Pancreas (tissue), 10 donors: ENCODE measurements at places on chromosomes 7 and 10. TPM values are rescaled to one million over a fixed set of nuclear protein-coding genes. Genes with fewer than 3 reads are reported as not detected.

GRCh38 chr7:158710651-158711102 is 6.1 kb upstream of the NCAPG2 start:
- no peak for DNase-seq

DNA sequence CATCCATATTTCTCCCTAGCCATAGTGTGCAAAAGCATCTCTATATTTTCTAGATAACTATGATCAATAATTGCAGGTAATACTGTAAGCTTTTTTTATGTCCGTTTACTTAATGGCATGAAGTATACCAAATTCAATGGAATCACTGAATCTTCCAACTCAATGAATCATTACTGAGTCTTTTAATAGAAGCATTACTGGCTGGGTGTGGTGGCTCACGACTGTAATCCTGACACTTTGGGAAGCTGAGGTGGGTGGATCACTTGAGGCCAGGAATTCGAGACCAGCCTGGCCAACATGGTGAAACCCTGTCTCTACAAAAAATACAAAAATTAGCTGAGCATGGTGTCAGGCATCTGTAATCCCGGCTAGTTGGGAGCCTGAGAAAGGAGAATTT is 372.5 kb downstream of the BMPER start:
- DNase-seq: no peak

The ST8SIA6 gene
- not detected for polyA plus RNA-seq

- no peak for DNase-seq
Measured at GRCh38 chr10:85795460-85795859, 571.1 kb downstream of the GRID1 start.

The TMEM130 gene
- 0.95 TPM for polyA plus RNA-seq

The HOXA7 gene
- polyA plus RNA-seq: 0.15 TPM

The CALCR gene
- 0.09 TPM for polyA plus RNA-seq

DNA sequence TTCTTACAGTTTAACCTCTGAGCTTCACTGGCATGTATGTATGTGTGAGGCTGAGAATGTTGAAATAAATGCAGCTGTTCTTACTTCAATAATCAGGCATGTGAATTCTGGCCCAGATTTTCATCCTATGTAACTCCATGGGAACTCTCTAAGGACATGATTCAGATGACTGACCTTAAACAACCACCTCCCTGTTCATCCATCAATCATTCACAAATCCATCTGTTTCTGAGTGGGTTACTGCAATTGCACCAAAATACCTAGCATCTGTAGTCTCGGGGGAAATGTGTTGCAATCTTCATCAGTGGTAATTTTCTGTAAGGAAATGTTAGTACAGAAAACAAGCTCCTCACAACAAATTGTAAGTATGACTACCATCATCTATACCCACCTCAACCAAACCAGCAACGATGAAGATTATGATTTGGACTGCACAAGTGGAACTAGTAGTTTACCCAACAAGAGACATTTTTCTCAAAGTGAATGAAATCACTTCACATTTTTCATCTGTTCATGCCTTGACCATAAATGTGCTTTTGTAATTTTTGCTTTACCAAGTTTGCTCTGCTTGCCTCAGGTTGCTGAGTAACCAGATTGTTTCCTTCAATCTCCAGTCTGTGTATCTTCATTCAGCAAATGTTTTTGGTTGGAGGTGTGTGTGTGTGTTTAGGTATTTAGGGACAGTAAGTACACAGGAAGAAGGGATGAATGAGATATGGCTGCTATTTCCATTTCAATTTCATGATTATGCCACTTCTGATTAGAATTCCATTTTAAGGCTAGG is 65.7 kb upstream of the FZD8 start:
- DNase-seq: no peak

The SPAM1 gene
- polyA plus RNA-seq: 0.12 TPM

DNA sequence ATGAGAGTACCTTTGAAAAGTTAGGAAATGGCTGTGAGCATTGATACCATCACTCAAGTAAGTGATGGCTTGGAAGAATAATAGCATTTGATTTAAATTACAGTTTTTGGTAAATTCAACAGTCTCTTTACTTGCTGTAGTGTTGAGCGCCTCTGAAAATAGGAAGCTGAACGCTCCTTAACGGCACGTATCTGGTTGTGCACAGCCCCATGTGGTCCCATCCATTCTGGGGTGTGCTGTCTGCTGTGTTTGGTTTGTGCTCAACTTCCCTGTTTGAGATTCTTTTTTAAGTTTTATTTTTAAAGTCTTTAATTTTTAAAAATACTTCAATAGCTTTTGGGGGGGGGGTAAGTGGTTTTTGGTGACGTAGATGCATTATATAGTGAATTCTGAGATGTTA is 51.5 kb downstream of the DNAJB6 start:
- DNase-seq: no peak

The IL2RA gene
- polyA plus RNA-seq: not detected

The DGKI gene
- 0.05 TPM for polyA plus RNA-seq

DNA sequence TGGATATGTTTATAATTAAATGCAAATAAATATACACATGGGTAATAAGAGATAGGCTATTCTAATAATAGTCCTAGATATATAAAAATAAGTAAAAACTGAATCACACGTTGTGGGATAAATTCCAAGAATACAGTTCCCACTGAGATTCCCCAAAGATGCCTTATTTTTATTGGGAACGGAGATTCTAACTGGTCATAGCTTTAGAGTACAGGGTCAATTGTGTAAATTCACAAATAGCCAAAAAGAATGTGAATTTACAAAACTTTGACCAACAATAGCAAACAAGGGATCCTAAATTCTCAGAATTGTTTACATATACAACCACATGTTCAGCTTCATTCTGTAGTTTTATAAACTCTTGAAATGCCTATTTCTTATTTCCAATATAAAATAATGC is 65.0 kb downstream of the VSTM4 start:
- DNase-seq: no peak

GRCh38 chr7:34612661-34613060 is 45.4 kb upstream of the NPSR1 start:
- no peak for DNase-seq

DNA sequence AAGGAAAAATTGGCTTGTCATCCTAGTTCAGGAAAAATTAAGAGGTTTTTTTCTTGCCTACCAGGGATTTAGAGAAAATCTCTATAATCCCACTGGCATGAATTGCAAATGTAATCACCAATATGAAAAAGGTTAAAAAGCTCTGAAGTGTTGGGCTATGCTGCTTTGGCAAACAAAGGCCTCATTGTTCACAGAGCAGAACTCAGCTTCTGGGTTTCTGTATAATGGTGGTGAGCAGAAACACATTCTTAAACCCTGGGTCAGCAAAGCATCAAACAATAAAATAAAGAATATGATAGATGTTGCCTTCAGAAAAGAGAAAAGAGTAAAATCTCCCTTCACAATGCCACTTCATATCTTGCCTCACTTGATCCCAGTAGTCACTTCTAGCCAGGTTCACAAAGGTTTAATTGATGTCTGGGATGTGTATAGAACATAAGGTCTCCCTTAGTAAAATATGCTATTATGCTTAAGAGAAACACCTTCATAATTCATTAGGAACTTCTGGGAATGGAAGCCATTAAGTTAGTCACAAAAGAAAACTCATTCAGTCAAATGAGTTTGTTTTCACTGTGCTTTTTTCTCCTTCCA is 1255.5 kb upstream of the PHF14 start:
- no peak for DNase-seq

The HTR5A gene
- polyA plus RNA-seq: not detected

GRCh38 chr7:80472491-80473200 is 39.2 kb downstream of the GNAT3 start:
- no peak for DNase-seq

The IFIT1B gene
- polyA plus RNA-seq: not detected

GRCh38 chr10:129892548-129893052 is 71.5 kb downstream of the EBF3 start:
- DNase-seq: no peak

DNA sequence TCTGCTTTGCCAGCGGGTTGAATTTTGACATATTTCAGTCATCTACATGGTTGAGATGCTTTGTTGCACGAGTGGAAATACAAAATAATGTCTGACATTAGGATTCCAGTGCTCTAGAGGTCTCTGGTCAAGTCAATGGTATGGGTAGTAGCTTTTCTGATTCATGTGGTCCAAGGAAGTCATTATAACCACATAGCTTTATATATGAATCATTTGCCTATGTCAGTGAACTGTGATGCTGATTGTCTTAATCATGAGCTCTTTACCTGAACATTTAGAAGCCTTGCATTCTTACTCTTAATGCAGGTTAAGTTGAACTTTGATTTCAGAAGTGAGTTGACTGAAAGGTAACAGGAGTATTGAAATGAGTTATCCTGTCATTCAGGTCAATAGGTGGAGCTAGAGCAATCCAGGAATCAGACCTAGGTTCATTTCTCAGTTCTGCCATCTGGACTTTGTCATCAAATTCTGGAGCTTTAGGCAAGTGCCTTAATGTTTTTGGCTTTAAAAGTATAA is 3.3 kb downstream of the MAPK8 start:
- no peak for DNase-seq

DNA sequence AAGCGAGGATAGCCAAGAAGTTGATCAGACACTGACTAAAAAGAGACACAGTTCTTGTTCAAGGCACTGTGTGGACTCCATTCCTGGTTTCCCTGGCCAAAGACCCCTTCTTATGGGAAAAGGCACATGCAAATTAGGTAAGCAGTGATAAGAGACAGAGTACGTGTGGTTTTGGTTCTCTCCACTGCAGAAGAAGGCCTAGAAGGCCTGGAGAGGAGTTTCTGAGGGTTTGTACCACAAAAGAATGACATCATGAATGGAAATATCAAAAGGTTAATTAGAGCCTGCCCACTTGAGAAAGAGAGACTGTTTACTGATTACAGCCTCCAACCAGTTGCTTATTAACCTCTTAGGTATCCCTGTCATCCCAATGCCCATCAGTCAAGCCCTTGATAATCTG is 137.5 kb downstream of the ZNF365 start:
- no peak for DNase-seq

DNA sequence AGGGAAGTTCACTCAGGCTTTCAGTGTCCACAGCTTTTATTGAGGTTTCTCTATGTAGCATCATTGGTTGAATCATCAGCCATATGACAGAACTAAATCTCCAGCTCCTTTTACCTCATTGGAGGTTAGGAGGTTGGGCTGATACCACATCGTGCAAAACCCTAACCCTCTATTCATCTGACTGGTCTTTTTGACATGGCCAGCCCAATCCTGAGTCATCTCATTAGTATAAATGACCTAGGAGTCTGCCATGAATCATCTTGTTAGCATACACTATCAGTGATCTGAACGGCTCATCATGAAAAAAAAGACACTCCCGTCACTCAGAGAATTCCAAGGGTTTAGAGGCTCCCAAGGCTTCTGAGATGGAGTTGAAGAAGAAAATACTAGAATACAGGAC is 669.8 kb upstream of the POT1 start:
- DNase-seq: no peak
